Activated CD4-positive, alpha-beta T cell treated with anti-CD3 and anti-CD28 coated beads, Interleukin-2, amount 50 U/mL, for 24 hours (primary cell): ENCODE measurements at places on chromosomes 7 and 10.

DNA sequence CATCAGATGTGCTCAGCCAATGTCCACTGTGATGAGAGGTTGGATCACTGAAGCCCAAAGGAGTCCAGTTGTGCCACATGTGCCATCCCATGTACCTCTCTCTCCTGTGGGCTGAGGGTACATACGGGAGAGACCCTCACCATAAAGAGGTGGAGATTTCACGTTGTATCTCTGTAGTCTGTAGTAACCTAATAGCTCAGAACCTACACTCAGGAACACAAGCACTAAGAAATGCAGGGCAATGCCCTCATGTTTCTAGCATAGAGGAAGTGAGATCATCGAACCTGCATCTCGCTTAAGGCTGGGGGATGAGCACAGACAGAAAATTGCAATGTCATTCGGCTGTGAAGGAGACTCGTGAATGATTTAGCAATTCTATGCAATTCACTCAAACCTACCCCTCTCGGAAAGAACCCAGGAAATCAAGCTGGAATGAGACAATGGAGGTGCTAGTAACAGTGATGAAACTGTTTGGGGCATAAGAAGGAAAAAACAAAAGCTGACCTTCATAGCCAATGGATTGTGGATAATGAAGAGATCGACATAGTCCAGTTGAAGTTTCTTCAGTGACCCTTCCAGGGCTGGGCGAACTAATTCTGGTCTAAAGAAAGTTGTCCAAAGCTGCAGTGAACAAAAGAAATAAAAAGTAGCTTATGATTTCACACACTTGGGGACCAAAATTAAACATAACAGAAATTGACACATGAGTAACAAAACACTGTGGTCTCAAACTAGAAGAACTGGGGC lies 80.3 kb upstream of the UCN3 start:
- peak; percentile 30 for DNase-seq

- DNase-seq: no peak
These were observed 167.9 kb upstream of the PRSS1 start for GRCh38 chr7:142581341-142581740.

- DNase-seq: no peak
These were observed 176.8 kb downstream of the PRKG1 start for GRCh38 chr10:51251110-51251509.

DNA sequence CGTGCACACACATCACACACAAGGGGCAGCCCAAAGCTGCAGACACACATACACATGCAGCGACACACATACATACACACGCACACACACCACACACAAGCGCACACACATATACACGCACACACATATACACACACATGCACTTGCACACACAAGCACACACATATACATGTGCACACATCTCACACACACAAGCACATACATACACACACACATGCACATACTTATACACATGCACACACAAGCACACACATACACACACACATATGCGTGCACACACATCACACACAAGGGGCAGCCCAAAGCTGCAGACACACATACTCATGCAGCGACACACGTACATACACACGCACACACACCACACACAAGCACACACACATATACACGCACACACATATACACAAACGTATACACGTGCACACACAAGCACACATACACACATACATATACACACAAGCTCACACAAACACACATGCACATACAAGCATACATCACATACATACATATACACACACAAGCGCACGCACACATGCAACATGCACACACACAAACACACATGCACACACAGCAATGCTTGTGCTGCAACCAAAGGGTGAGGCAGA lies 178.8 kb upstream of the PFKP start:
- DNase-seq: no peak

DNA sequence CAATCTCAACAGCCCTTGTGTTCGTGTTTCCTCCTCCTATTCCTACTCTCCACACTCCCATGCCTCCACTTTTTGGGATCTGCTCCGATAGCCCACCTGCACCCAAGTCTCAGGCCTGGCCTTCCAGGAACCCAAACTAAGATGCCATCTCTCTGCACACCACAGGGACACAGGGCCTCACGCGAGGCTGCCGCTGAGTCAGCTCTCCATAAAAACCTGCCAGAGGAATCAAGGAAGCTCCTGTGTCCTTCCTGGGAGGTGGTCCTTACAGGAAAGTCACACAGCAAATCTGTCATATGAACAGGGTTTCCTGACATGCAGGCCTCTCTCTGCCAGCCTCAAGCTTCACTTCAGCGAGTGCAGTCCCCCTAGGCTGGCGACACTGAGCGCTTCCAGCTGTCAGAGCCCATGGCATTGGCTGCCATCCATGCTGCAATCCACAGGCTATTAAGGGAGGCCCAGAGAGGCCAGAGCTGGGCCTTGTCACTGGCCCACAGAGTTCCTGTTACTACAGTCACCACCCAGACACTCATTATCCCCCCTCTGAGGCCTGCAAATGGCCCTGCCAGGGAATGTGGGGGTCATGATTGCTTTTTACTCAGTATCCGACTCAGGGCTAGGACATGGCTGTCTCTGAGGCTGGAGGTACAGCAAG lies 151.4 kb downstream of the OAT start:
- no peak for DNase-seq

- DNase-seq: no peak
These were observed 70.5 kb downstream of the TES start for GRCh38 chr7:116280803-116281202.

- DNase-seq: no peak
These were observed 17.6 kb downstream of the LIMK1 start for GRCh38 chr7:74101061-74101681.

DNA sequence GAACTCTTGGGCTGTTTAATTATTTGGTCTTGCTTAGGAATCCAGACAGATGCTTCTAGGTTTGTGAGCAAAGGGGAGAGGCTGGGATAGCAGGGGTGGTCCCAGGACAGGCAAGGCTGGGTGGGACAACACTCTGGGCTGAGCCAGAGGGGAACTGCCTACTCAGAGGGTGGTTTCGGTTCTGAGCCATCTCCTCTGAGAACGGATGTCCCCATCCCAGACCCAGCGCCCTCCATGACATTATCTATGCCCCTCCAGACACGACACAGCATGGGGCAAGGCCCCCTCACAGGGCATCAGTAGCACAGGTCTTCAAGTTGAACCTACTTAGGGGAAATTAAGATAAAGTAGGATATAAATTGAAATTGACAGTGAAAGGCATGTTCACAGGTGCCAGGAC lies 7.1 kb downstream of the ASB10 start:
- DNase-seq: no peak

DNA sequence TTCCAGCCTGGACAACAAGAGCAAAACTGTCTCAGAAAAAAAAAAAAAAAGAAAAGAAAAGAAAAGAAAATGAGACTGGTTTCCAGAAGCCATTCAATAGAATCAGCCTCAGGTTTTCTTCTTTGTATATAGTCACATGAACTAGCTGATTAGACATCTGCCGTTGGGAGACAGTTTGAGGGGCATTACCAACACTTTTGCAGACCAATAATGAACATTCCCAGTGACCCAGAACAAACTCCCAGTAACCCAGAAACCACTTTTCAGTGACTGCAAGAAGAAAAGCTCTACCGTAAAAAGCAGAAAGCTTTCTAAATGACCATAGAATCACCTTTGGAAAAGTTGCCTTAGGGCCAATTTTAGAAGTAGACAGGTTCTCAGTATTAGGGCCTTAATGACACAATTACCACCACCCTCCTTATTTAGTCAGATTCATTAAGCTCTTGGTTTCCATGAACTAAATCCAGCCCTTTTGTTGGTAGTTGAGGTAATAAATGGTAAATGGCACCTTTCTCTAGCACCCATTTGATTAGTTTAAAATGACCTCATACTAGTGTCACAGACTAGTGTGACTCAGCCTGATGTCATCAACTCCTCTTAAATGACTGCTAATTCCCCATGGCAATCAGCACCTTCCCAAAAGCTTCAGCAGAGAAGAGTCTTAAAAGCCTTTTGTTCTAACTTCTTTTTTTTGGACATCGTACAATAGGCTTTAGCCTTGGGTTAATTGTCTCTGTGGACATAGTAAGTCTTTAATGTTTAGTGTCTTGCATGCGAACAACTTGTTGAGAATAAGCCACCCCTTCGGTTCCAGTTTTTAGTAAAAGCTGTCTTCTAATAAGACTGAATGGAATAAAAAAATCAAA lies 33.6 kb upstream of the XRCC2 start:
- no peak for DNase-seq

GRCh38 chr7:117148971-117149370 lies 173.9 kb downstream of the WNT2 start:
- no peak for DNase-seq

- DNase-seq: no peak
These were observed 141.4 kb downstream of the MBL2 start for GRCh38 chr10:52631146-52631545.

- DNase-seq: no peak
These were observed 58.0 kb upstream of the PFKP start for GRCh38 chr10:3009341-3009740.

GRCh38 chr10:62681211-62681940 lies 123.1 kb upstream of the ADO start:
- peak; percentile 81 for DNase-seq

GRCh38 chr10:28587970-28588290 lies 55.0 kb downstream of the WAC start:
- DNase-seq: no peak
